ENCODE measurements at places on chromosomes 2 and 18. TPM values are rescaled to one million over a fixed set of nuclear protein-coding genes. Genes with fewer than 3 reads are reported as not detected.

FIGN gene
- 8.6 TPM for total RNA-seq

DYNC2LI1 gene
- 29.0 TPM for total RNA-seq

PDE1A gene
- 2.9 TPM for total RNA-seq

PLEK gene
- not detected for total RNA-seq

EVX2 gene
- not detected for total RNA-seq

SLC20A1 gene
- 36.8 TPM for total RNA-seq

RAX gene
- not detected for total RNA-seq

FNDC4 gene
- total RNA-seq = 6.1 TPM

C2orf78 gene
- not detected for total RNA-seq

SNED1 gene
- total RNA-seq = 18.5 TPM

GRP gene
- total RNA-seq = not detected

RTP5 gene
- 0.08 TPM for total RNA-seq

DNA sequence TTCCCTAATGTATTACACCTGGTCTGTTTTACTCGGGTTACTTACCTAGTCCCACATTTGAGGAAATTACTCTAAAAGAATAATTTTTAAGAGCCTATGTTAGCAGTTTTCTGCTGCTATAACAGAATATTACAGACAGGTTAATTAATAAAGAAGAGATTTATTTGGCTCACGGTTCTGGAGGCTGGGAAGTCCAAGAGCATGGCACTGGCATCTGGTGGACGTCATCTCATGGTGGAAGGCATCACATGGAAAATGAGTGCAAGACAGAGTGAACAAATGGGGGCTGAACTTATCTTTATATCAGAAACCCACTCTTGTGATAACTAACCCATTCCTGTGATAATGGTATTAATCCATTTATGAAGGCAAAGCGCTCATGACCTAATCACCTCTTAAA lies 12.8 kb upstream of the GLS start:
- DNase-seq = no peak

- DNase-seq = peak; percentile 27
Observed at GRCh38 chr18:48340560-48340959, 68.6 kb downstream of the ZBTB7C start.

DNA sequence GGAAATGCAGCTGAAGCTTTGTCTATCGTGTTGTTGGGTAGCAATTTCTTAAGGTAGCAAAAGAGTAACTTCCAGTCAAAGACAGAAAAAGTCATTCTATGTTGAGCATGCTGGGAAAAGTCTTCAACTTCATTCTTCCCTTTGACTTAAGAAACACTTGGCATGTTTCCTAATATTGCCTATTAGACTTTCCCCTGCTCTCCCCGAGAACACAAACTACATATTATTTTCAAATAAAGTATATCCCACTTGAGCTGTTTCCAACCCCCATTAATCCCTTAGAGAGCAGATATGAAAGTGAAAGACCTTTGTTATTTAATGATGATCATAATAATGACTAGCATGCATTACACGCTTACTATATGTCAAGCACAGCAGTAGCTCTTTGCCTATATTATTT lies 136.0 kb upstream of the SPOPL start:
- DNase-seq = no peak

DNA sequence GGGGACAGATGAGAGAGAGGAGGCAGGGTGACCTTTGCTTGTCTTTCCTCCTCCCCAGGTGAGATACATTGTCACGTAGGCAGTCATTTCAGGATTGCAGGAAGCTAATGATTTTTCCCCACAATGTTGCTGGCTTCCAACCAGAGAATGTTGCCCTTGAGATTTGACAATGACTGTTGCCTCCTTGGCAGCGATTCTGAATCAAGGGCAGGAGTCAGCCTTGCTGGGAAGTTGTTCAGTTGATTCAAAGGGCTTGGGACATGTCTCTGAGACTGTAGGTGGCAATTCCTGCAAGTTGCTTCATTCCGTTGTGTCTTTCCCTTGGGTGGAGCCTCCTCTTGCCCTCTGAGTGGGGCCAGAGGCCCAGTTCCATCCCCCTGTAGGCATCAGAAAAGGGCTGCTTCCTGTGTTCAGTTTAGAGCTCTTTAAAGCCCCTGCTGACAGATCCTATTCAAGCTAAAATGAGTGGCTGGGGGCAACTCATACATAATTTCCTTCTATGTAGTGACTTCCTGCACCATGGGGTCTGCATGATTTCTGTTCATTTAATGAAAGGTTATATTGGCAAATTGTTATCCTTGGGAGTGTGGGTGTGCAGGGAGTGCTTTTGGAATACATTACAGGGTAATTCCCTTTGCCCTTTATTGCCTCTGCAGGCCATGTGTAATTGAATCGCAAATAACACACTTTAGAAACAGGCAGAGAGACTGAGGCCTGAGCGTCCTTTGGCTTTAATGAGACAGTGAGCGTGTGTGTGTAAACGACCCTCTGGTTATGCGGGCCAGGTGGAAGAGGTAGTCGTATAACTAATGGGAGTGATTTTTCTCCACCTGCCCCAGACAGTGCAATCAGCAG lies 52.4 kb downstream of the GPR39 start:
- no peak for DNase-seq

DNA sequence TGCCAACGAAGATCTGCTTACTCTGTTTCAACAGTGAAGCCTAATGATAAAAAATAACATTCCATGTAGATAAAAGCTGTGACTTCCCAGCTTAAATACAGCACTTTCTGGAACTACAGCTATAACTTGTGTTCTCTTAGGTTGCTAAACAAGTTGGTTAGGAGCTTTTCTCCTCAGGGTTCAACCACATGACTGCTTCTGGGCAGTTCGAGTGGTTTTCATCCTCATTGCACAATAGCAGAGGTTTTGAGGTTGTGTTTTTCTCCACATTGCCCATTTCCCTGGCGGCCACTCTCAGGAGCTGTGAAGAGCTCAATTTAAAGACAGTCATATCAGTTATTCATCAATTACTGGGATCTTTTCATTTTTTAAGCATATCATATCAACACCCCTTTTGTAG lies 102.2 kb upstream of the CYP1B1 start:
- DNase-seq = peak; percentile 49

DNA sequence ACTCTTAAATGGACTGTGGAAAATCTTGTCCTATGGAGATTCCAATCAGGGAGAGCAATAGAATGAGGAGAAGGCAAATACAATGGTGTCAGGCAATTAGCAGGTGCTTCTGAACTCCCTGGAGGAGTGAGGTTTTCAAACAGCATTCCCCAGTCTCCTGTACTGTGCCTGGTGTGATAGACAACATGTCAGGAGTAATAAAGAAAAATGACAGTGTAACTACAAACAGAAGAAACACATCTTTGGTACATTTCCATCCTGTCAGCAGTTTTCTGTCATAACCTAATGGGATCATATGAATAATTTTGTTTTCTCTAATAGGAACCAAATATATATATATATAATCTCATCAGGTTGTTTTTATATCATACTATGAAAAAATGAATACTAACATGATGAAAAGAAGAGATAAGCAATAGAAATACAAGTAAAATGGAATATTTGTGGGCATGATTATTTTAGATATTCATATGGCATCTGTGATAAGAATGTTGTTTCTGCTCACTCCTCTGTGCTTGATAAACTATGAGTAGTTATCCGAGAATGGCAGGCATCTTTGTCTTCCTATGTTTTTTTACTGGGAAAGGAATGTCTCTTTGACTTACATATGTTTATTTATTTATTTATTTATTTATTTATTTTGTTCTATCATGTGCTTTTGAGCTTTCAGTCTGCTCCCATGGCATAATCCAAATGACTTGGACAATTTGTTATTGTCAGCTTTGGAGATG lies 441.7 kb downstream of the TXNL1 start:
- peak; percentile 9 for DNase-seq

DNA sequence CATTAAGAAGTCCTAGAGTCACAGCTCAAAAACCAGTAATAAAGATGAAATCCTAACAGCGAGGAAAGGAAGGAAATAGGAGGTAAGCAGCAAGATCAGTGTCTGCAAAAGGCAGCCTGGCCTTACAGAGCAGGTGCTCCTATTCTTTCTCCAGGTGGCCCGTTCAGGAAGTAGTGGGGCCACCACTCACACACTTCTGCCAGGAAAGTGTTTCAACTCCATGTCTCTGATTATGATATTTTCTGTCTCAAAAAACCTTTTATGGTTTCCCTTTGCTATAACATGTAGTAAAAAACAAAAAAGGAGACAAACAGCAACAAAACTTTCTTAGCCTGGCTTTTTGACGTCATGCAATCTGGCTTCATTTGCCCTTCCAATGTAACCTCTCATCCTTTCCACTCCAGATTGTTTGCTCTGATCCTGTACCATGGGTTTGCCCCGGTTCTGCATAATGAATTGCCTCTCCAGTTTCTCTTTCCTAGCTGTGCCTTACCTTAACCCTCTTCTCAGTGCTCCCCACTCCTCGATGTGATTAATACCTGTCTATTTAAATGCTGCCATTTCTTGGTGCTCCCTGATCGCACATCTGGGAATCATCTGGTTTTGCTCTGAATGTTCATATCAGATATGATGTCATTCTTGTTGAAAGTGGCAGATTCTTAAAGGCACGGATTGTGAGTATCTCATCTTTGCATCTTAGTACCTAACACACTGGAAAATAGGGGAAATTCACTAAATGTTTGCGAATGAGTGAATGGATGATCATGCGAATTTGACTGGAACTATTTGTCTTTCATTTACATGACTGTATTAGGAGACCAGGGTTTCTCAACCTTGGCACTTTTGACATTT lies 50.6 kb upstream of the PTPRM start:
- no peak for DNase-seq

DNA sequence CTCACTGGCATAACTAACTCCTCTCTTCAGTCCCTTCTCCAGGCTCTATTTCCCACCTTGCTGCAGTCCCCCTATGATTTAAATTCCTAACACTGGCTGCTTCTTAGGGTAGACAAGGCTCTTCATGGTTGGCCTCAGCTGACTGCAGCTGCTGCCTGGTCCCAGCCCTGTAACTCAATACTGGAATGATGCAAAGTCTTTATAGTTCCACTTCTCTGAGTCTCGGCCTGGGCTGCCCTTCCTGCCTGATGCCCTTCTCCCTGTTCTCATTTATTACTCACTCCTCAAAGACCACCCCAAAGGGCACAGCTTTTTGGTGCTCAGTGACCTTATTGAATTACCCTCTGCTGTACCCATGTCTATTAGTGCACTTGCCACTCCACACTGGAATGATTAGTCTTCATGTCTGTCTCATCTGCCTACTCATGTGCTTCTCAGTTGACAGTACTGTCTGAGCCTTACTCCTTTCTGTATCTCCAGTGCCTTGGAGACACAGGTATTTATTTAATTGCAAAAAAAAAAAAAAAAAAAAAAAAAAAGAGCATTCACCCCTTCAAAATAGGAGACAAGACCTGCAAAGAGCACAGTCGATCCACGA lies 199.4 kb upstream of the REV1 start:
- DNase-seq = peak; percentile 18

GRCh38 chr2:48515513-48515985 lies 14.4 kb upstream of the STON1 start:
- DNase-seq = no peak

- no peak for DNase-seq
Observed at GRCh38 chr2:180999274-180999964, 19.0 kb downstream of the UBE2E3 start.

GRCh38 chr18:30889519-30890301 lies 152.8 kb downstream of the DSC3 start:
- peak; percentile 6 for DNase-seq

DNA sequence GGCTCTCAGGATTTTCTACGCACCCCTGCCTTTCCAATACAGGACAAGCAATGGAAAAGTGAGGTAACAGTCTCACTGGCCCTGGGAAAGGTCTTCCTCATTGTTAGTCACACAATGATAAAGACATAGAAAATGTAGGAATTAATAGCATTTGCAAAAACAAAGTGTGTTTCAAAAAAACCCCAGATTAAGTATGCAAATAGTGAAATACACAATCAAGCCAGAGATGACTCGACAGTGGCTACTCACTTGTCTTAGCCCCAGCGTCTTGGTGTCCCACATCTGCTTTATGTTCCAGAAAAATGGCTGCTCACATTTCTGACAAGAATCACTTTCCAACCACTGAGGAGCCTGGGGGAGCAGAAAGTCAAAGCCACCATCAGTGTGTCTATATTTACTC lies 47.0 kb upstream of the AP1S3 start:
- no peak for DNase-seq

- no peak for DNase-seq
Observed at GRCh38 chr2:230899786-230900185, 25.3 kb downstream of the GPR55 start.

GRCh38 chr2:98452396-98453027 lies 7.9 kb downstream of the INPP4A start:
- DNase-seq = no peak

- DNase-seq = no peak
Observed at GRCh38 chr2:240512109-240512485, 45.7 kb downstream of the ANKMY1 start.

DNA sequence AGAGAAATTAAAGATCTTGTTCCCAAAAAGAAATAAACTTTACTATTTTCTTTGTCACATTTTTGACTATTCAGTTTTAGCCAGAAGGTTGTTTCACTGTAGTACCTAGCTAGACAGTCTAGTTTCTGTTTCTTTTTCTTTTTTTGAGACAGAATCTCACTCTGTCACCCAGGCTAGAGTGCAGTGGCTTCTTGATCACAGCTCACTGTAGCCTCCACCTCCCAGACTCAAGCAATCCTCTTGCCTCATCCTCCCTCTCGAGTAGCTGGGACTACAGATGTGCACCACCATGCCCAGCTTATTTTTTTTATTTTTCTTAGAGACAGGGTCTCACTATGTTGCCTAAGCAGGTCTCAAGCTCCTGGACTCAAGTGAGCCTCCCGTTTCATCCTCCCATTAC lies 2.2 kb downstream of the RBM45 start:
- no peak for DNase-seq

GRCh38 chr2:104321116-104321795 lies 532.7 kb upstream of the POU3F3 start:
- DNase-seq = no peak

- no peak for DNase-seq
Observed at GRCh38 chr2:154700136-154700535, 1.6 kb downstream of the KCNJ3 start.

GRCh38 chr2:209918251-209918650 lies 84.2 kb upstream of the RPE start:
- no peak for DNase-seq

DNA sequence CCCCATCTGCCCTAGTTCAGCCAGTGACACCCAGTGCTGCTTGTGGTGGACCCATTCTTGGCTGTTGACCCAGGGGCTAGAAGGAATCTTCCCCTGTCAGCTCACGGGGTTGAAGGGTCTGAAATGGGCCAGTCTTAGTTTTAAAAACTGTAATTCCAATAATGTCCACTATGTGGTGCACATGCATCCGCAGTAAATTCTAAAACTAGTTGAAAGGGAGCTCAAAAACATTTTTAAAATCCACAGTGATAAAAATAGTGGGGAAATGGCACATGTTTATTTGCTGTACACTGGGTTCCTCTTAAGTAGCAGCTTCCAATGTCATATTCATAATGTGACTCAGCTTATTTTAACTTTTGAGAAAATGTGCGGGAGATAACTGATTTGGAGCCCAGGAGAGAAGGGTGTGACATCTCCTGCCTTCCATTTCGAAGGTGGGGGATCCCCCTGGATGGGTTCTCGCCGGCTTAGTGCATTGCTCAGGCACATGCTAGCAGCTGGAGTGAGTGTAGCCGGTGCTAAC lies 32.8 kb downstream of the GRHL1 start:
- peak; percentile 61 for DNase-seq

Measured in myocyte (in vitro differentiated cells).